ENCODE measurements at places on chromosomes 4 and X.
A peak's percentile ranks its signal among the peaks of the same experiment; 100 is the strongest.

DNA sequence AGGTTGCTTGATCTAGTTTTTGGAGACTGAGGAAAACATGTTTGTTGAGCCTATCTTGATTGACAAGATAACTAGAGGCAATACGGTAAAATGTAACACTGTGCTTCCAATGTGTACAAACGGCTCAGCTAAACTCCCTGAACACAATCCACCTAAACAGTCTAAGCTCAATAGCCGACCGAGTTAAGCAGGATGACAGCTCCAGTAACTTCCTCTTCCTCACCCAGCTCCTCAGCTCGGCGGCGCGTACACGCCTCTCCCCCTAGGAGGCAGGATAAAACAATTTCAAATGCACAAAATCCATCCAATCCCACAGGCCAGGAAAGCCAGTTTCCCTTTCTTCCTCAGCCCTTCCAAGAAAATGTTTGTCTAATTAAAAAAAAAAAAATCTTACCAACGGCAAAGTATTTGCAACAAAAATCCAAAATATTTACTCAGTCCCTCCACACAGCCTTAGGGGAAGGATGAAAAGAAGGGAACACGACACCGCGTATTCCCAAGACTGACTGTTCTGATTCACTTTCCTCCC lies 1.0 kb downstream of the CNOT6L start:
- DNase-seq = peak; percentile 10
- H3K4me3 ChIP-seq = peak overlapping the region; percentile 100
- no peaks in the 10 kb centered on the region for H3K27me3 ChIP-seq
- peaks cover 47% of the 10 kb centered on the region for H3K4me1 ChIP-seq

DNA sequence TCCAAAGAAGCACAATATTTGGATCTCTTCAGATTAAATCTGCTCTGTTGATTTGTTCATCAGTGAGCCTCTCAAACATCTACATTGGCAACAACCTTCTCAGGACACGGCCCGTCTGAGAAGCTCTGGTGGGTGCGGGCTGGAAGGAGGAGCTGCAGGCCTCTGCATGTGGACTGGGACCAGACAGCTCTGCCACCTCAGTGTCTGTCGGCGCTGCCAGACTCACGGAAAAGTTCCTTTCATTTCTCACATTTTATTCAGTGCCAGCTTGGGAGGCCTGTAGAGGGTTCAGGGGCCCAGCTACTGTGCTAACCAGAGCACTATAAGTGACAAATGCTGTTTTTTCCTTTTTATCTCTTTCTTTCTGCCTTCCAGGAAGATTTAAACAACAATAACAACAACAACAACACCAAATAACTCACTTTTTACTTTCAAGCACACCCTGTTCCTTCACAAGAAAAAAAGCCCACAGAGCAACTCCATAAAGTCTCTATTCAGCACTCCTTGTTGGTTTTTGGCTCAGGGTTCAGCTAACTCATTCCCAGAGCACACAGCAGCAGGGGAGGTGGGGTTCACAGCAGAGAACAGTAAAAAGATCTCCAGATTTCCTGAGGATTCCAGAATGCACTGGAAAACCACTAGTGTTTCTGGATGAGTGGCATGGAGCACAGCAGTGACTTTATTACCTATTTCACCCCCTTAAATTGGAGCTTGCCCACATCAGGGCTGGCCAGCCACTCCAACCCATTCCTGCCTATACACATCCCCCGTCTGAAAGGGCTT lies 23.2 kb upstream of the HOPX start:
- no peaks in the 10 kb centered on the region for H3K4me1 ChIP-seq
- no peak overlapping the region for H3K27ac ChIP-seq
- no peaks in the 10 kb centered on the region for H3K27me3 ChIP-seq
- no peak overlapping the region for H3K4me3 ChIP-seq

- no peaks in the 10 kb centered on the region for H3K4me1 ChIP-seq
- no peak for DNase-seq
- H3K36me3 ChIP-seq = no peaks in the 10 kb centered on the region
- no peaks in the 10 kb centered on the region for H3K27me3 ChIP-seq
Measured at GRCh38 chrX:8813036-8813435, 11.9 kb upstream of the FAM9A start.

DNA sequence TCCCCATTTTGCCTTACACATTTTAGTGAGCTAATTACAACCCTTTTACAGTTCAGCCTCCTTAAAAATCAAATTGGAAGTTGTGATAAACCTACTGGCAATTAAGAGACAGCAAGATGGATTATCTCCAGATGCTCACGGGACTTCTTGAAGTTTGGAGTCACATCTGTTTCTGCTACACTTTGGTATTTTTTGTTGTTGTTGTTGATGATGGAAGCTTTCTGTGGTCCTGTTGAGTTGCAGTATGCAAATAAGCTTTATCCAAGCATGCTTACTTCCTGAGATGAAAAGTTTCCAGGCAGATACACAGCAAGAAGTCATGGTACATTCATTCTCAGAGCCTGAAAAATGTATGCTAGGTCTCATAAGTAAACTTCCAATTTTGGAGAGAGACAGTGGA lies 670.0 kb upstream of the AMOT start:
- H3K4me3 ChIP-seq = no peak overlapping the region
- no peak for DNase-seq
- no peaks in the 10 kb centered on the region for H3K4me1 ChIP-seq
- H3K27me3 ChIP-seq = no peaks in the 10 kb centered on the region

GRCh38 chr4:88204882-88205281 lies 46.4 kb upstream of the ABCG2 start:
- DNase-seq = no peak
- H3K27me3 ChIP-seq = no peaks in the 10 kb centered on the region
- H3K4me1 ChIP-seq = peaks cover 9% of the 10 kb centered on the region
- no peak overlapping the region for H3K4me3 ChIP-seq
- H3K36me3 ChIP-seq = no peaks in the 10 kb centered on the region
- no peak overlapping the region for H3K27ac ChIP-seq

GRCh38 chr4:54227256-54228055 lies 1.6 kb upstream of the PDGFRA start:
- DNase-seq = no peak
- peak overlapping the region; percentile 91 for H3K4me3 ChIP-seq
- peak overlapping the region; percentile 97 for H3K27ac ChIP-seq
- H3K27me3 ChIP-seq = no peaks in the 10 kb centered on the region

- no peaks in the 10 kb centered on the region for H3K4me1 ChIP-seq
- no peak for DNase-seq
- H3K4me3 ChIP-seq = no peak overlapping the region
- H3K27ac ChIP-seq = no peak overlapping the region
Measured at GRCh38 chr4:26473893-26474292, 16.4 kb downstream of the CCKAR start.

- no peak for DNase-seq
- peaks cover 13% of the 10 kb centered on the region for H3K4me1 ChIP-seq
- H3K27ac ChIP-seq = no peak overlapping the region
- no peaks in the 10 kb centered on the region for H3K36me3 ChIP-seq
- no peak overlapping the region for H3K4me3 ChIP-seq
Measured at GRCh38 chrX:18941896-18942295, 42.0 kb downstream of the PHKA2 start.

GRCh38 chr4:109157696-109158095 lies 144.8 kb downstream of the COL25A1 start:
- no peaks in the 10 kb centered on the region for H3K4me1 ChIP-seq
- H3K4me3 ChIP-seq = no peak overlapping the region
- no peak for DNase-seq
- no peak overlapping the region for H3K27ac ChIP-seq
- H3K27me3 ChIP-seq = no peaks in the 10 kb centered on the region
